ENCODE measurements at places on chromosomes 4 and X. TPM values are rescaled to one million over a fixed set of nuclear protein-coding genes. Genes with fewer than 3 reads are reported as not detected.

- DNase-seq = no peak
These were observed 206.3 kb downstream of the SLC4A4 start for GRCh38 chr4:71545168-71545567.

NPY1R gene
- 0.03 TPM for polyA plus RNA-seq

TBC1D8B gene
- 1.4 TPM for polyA plus RNA-seq

- no peak for DNase-seq
These were observed 133.5 kb upstream of the MAOA start for GRCh38 chrX:43522582-43522981.

GPRASP2 gene
- polyA plus RNA-seq = 2.9 TPM

GRCh38 chr4:145734576-145735346 lies 54.8 kb downstream of the C4orf51 start:
- DNase-seq = peak; percentile 98

CCKAR gene
- not detected for polyA plus RNA-seq

DNA sequence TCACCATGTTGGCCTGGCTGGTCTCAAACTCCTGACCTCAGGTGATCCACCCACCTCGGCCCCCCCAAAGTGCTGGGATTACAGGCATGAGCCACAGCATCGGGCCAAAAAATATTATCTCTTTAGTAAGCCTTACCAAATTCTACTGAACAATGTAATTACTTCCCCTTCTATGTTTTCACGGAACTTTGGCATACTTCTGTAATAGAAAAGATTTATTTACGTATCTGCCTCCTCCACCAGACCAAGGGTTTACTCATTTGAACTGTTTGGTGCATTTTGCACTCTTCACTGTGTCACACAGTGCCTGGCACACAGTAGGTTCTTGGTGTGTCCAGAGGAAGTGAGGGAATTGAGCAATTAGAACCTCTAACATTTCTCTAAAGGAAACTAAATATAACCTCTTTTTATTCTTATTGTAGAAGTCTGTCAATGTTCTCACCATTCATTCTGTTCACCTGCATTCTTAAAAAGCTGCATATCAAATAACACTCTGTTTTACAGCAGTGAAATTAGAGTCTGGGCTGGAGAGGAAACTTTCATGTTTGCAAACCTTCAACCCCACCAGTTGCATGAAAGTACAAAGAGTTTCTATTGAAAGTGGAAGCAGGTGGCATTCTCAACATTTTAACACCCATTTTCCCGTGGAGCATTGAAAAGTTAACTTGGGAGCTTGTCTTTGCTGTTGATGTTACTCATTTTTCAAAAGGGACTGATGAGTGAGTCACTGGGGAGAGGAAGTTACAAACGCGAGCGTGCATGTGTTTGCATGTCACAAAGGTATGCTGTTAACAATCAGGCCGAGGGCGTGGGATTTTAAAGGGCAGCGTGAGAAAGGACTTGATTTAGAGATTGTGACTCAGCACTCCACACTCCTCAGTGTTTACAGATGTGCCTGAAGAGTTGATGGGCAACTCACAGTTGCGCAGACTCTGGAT lies 314.1 kb downstream of the STK32B start:
- peak; percentile 100 for DNase-seq

GRCh38 chrX:39842281-39842973 lies 255.3 kb downstream of the BCOR start:
- no peak for DNase-seq

GRCh38 chrX:67619253-67619652 lies 75.4 kb downstream of the AR start:
- peak; percentile 83 for DNase-seq

DNA sequence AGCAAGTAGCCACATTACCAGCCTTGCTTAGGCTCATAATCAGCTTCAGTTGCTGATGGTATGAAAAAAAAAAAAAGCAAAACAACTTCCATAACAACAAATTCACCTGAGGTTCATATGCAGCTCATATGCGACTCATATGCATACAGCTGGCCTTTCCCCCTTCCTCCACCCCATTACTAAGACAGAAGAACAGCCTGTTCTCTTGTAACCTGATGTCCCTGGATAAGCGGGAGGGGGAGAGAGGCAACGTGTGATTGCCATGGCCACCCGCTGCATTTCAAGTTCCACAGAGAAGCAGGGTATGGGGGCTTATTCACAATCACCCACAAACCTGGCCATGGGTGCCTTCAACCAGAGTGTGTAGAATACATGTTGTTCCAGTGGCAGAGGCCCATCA lies 95.1 kb upstream of the DGKK start:
- peak; percentile 2 for DNase-seq

DNA sequence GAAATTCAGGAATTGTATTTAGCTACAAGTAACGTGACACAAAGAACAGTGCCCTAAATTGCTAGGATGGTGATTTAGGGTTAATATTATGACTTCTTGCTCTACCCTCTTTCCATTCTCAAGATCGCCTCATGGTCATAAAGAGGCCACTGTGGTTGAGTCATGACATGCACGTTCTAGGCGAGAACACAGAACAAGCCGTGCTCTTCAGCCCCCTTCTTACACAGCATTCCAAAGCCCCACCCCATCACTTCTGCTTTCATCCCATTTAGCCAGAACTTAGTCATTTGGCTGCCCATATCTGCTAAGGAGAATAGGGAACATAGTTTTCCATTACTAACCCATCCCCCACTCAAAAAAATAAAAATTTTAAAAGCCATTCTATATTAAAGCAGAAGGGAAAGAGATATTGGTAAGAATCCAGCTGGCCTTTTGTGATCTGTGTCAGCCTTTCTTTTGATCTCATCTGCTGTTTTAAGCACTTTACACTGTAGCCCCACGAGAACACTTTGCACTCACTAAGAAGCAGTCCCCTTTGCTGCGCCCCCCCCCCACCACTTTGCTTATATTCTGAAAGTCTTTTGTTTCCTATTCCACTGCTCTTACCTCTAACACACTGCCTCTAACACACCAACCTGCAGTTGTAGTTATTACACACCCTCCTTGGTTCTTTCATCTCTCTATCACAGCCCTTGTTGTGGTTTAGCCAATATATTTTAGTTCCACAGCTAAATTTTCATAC lies 28.4 kb downstream of the NPNT start:
- DNase-seq = peak; percentile 67

GRCh38 chr4:20723019-20723418 lies 22.8 kb downstream of the PACRGL start:
- peak; percentile 16 for DNase-seq

SLIT2 gene
- polyA plus RNA-seq = 4.5 TPM

CLNK gene
- not detected for polyA plus RNA-seq

DNA sequence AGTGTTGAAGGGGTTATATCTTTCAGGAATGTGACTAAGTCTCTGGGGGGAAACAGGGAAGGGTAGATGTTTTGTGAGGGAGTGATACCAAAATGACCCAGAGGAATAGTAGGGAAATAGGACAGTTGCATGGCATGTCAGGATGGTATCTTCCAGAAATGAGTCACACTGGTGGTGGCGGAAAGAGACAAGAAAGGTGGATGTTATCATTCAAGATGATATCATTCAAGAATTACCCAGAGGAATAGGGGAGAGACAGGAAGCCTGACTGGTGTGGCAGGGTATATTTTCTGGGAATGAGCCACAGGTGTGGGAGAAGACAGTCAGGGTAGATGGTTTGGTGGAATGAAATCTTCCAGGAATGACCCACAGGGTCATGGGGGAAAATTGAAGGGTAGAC lies 61.1 kb downstream of the MAOA start:
- DNase-seq = peak; percentile 94

NOCT gene
- polyA plus RNA-seq = 4.5 TPM

DNA sequence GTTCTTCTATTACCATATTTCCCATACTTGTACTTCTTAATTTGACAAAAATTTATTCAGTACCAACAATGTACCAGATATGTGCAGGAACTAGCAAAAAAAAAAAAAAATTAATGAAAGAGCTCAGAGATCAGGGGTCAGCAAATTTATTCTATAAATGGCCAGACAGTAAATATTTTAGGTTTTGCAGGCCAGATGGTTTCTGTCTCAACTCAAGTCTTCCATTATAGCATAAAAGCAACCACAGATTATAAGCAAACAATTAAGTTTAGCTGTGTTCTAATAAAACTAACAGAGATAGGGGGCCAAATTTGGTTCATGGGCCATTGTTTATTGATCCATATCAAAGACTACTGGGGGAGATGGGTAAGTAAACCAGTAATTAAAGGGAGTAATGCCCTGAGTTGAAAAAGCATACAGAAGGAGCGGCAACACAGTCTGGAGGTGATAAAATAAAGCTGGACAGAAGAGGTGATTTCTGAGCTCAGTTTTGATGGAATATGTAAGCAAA lies 19.3 kb downstream of the NEK1 start:
- DNase-seq = no peak

NSG1 gene
- 28.4 TPM for polyA plus RNA-seq

DNA sequence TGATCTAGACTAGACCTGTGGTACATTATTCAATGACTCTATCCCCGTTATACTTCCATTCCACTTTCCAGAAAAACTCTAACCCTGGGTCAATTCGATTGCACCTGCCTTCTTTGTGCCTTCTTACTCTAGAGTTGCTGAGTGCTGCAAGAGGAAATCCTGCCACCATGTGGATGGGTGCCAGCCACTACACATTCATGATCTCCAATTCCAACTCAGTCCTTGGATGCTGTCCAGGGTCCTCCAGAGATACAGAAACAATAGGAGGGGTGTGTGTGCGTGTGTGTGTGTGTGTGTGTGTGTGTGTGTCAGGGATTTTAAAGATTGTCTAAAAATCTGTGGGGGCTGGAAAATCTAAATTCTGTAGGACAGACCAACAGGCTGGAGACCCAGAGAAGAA lies 42.9 kb upstream of the INTS6L start:
- peak; percentile 57 for DNase-seq

DNA sequence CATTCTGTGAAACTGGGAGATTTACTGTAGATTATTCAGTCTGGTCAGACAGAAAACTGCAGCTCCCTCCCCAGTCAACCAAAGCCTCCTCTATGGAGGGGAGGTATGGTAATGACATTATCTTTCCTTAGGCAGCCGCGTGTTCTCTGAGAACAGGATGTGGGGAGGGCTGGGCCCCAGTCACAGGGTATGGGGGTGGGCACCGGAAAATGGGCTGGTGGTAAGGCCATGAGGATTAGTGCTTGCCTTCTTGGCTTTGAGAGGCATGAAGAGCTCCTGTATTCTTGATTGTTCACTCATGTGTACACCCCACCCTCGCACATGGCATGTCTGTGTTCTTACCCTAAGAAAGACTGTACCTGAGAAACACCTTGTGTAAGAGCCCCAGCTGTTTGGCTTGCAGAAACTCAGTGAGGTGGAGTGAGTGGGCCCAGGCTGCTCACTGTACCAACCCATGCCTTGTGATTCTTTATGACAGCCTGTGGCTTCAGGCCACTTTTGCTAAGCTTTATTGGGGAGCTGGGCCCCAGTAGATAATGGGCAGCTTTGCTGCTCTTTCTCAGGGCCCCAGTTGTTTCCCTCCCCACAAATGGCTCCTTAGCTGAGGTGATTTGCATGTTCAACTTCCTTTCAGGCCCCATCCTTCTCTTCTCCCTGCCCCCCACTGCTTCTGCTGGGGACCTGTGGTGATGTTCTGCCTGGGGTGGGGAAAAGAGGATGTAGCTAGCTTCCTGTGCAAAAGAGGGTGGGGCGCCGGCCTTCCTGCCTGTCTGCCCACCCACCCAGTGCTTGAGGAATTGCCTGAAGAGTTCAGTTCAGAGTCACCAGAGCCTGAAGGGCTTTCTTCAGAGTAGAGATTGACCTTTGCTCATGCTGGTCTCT lies 30.7 kb downstream of the MSN start:
- DNase-seq = peak; percentile 44

DNA sequence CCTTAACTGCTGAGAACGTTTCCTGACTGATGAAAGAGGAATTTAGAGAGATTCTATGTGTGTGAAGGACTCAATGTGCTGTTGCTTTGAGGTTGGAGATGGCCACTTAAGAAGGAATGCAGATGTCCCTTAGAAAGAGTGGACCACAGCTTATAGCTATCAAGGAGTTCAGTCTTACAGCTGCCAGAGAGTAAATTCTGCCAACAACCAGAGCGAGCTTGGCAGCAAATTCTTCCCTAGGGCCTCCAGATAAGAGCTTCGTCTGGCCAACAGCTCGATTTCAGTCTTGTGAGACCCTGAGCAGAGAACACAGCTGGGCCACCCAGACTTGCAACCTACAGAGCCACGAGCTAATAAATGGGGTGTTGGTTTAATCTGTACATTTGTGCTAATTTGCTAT lies 21.8 kb downstream of the MID1 start:
- no peak for DNase-seq

DNA sequence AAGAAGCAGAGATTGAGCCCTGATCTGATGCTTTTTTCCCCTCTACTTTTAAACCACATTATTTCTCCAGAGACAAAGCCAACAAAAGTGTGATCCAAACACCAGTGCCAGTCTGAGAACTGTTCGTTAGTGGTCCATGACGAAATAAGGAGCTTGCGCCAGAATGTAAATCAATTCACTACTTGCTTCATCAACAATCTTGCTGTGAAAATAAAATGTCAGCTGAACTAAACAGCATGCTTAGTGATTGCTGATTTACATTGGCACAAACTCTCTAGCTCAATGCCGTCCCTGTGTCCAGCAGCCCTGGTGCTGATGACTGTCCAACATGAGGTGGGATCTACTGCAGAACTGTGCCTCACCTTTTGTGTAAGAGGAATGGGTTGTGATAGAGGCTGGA lies 71.3 kb downstream of the SOX3 start:
- DNase-seq = no peak

NKX1-1 gene
- not detected for polyA plus RNA-seq

GDPD2 gene
- polyA plus RNA-seq = 0.09 TPM

GRCh38 chrX:110008011-110008635 lies 5.2 kb downstream of the TMEM164 start:
- DNase-seq = no peak

GRCh38 chrX:149365061-149365460 lies 140.0 kb downstream of the IDS start:
- no peak for DNase-seq

PAK3 gene
- polyA plus RNA-seq = 0.03 TPM

DNA sequence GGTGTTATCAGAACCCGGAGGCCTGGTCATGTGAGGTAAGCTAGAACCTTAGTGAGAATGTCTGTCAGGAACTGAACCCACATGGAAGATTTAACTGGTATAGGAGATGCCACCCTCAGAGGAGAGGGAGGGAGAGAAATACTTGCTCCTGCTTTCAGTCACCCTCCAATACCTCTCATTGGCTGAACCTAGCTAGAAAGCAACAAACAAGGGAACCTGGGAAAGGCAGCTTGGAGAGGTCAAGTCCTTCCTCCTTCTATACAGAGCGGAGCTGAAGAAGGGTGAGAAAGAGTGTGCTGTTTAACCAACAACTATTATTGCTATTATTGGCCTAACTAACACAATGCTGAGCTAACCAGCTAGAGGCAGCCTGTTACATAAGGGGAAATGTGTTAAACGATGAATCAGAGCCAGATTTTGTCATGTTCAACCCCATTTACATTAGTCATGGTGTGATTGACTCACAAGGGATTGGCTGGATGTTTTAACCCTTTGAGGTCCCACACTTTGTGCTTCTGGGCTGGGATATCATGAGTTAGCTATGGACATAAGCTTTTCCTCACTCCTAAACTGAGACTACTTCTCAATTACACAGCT lies 96.5 kb upstream of the ESX1 start:
- DNase-seq = peak; percentile 89

DNA sequence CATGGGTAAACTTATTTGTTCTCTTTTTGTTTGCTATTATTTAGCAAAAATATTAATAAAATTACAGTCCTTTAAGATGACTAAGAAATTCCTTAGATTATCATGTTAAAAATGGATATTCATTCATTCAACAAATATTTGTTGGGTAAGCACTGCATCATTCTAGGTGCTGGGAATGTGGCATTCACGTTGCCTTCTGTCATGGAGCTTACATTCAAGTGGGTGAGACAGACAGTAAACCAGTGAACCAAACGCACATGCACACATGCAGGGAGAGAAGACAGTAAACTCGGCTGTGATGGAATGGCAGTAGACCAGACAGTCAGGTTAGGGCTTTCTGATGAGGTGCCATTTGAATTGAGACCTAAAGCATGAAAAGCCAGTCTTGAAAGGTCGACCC lies 91.8 kb downstream of the STOX2 start:
- DNase-seq = peak; percentile 82
